ENCODE measurements at places on chromosomes 2 and 18. TPM values are rescaled to one million over a fixed set of nuclear protein-coding genes. Genes with fewer than 3 reads are reported as not detected.

HMSD gene
- total RNA-seq, result under 0.01 TPM

MMADHC gene
- 187 TPM for total RNA-seq

TMEM178A gene
- total RNA-seq, result 0.29 TPM

EGR4 gene
- not detected for total RNA-seq

C1GALT1C1L gene
- 1.2 TPM for total RNA-seq

LINC00305 gene
- total RNA-seq, result not detected

PAX3 gene
- total RNA-seq, result under 0.01 TPM

MBOAT2 gene
- total RNA-seq, result 56.6 TPM

KRTCAP3 gene
- under 0.01 TPM for total RNA-seq

SH3RF3 gene
- 14.8 TPM for total RNA-seq

TANC1 gene
- total RNA-seq, result 34.7 TPM

- no peak for DNase-seq
- no peak overlapping the region for H3K4me3 ChIP-seq
- H3K4me1 ChIP-seq, result no peaks in the 10 kb centered on the region
- H3K27me3 ChIP-seq, result no peaks in the 10 kb centered on the region
Measured at GRCh38 chr2:236089271-236090026, 78.7 kb downstream of the GBX2 start.

DNA sequence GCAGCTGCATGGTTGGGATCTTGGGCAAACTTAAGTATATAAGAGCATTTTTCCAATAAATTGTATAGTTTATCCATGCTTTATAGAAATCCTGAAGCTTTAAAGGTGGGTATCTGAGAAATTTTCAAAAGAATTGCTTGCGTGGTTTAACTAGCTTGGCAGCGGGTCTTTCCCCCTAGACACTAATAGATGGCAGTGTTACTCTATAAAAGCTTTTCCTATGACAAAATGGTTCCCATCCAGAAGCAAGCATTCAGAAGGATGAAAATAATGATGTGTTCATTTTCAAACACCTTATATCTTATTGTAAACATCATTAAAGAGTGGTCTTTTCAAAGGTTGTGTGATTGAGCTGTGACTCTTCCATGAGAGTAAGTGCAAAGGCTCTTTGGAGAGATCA, 45.9 kb downstream of the KDM3A start:
- no peaks in the 10 kb centered on the region for H3K27me3 ChIP-seq
- no peak overlapping the region for H3K27ac ChIP-seq
- H3K36me3 ChIP-seq, result peaks cover 80% of the 10 kb centered on the region
- DNase-seq, result no peak
- H3K4me1 ChIP-seq, result no peaks in the 10 kb centered on the region

- no peak for DNase-seq
- no peaks in the 10 kb centered on the region for H3K4me1 ChIP-seq
- no peak overlapping the region for H3K4me3 ChIP-seq
- no peaks in the 10 kb centered on the region for H3K27me3 ChIP-seq
Measured at GRCh38 chr2:185284696-185285095, 453.9 kb upstream of the FSIP2 start.

GRCh38 chr18:64714086-64714485, 565.2 kb upstream of the LINC00305 start:
- no peak for DNase-seq
- H3K4me3 ChIP-seq, result no peak overlapping the region
- H3K4me1 ChIP-seq, result no peaks in the 10 kb centered on the region
- no peaks in the 10 kb centered on the region for H3K36me3 ChIP-seq

DNA sequence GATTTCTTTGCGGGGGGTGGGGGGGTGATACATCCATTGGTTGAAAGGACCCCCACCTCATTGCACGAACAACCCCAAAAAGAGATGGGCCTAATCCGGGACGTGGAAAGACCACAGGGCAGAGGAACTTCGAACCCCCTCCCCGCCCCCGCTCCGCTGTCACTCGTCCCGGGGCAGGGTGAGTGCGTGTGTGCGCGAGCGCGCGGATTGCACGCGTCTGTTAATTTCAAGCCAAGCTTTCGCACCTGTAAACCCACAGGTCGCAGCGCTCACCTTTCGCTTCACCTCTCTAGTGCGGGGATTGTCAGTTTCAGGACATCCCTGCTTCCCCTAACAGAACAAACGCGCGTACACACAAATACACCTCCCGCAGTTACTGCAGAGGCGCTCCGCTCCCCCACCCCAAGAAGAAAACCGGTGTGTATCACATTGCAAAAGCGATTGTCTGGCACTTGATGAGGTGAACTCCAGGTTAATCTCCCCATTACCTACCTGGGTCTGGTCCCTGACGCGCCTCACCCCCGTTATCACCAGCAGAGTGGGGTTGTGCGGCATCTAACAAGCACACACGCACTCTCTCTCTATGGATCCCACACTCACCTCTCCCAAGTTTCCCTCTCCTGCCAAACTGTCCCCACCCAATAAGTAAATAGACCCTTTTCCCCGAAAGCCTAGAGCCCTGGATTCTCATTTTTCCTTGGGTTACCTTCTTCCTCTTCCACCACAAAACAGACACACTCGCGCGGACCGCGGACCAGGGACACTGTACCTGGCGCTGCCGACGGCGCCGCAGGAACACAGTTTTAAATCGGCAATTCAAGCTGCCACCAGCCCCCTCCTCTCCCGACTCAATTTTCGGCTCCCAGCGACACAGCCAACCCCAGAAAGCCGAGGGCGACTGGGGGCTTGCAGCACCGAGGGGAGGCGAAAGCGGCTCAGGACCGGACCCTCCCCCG, 1.0 kb downstream of the CYP26B1 start:
- H3K27ac ChIP-seq, result no peak overlapping the region
- peaks cover 15% of the 10 kb centered on the region for H3K4me1 ChIP-seq
- no peak overlapping the region for H3K4me3 ChIP-seq
- H3K36me3 ChIP-seq, result no peaks in the 10 kb centered on the region

DNA sequence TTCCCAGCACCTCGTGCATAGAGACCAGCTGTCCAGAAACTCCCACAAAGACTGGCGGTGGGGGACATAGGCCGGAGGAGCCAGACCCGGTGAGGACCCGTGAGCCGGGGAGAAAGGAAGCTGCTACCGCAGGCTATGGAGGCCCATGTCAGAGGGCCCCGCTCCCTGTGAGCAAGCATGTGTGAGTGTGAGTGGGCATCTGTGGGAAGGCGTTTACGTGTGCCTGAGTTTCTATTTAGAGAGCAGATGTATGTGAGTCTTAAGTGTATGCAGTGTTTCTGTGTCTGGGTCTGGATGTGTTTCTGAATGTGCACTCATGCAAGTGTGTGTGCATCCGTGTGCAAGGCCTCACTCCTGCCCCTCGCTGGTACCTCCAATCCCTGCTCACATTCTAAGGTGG, 187.8 kb upstream of the RAB6C start:
- no peaks in the 10 kb centered on the region for H3K27me3 ChIP-seq
- H3K27ac ChIP-seq, result no peak overlapping the region
- DNase-seq, result no peak
- H3K36me3 ChIP-seq, result no peaks in the 10 kb centered on the region
- H3K4me3 ChIP-seq, result no peak overlapping the region

GRCh38 chr2:195820867-195821565, 164.0 kb downstream of the SLC39A10 start:
- H3K36me3 ChIP-seq, result no peaks in the 10 kb centered on the region
- no peak overlapping the region for H3K4me3 ChIP-seq
- peaks cover 40% of the 10 kb centered on the region for H3K4me1 ChIP-seq

DNA sequence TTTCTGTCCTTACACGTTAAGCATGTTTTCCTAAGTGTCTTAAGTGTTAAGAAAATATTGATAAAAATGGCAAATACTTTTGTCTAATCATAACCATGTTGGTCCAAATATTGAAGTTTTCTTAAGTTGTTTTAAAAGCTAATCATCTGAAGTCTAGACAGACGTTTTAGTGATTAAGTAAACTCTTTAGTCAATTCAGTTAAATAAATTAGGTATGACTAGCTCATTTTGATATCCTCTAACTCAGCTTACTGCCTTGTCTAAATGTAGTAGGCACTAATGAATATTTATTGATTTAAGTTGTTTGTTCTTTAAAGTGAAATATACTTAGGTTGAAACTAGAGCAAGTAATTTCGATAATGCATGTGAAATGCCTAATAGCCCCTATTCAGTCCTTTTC, 471.8 kb upstream of the CHST9 start:
- H3K27ac ChIP-seq, result no peak overlapping the region
- H3K4me1 ChIP-seq, result peaks cover 6% of the 10 kb centered on the region
- H3K27me3 ChIP-seq, result peaks cover 3% of the 10 kb centered on the region
- no peaks in the 10 kb centered on the region for H3K36me3 ChIP-seq
- no peak overlapping the region for H3K4me3 ChIP-seq

DNA sequence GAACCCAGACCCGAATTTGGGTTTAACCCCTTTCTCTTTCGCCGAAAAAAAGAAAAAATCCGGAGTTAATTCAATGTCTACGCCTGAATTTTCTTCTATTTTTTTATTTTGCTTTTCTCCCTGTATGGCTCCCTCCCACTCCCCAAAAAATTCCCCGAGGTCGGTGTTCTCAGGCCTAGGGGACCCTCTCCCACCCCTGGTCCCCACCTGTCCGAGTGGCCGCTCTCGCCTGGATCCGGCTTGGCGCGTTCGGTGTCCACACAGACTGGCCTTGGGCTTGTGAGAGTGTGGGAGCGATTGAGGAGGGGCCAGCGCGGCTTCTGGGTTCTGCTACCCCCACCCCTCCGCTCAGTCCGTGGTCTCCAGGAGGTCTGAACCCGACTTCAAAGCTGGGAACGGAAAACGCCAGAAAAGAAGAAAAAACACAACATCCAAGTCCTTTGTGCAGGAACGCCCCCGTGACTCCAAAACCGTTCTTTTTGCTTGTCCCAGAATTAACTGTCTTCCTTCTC, 5.7 kb upstream of the EN1 start:
- H3K27me3 ChIP-seq, result peaks cover 98% of the 10 kb centered on the region
- no peak overlapping the region for H3K4me3 ChIP-seq
- peak; percentile 49 for DNase-seq
- peaks cover 7% of the 10 kb centered on the region for H3K4me1 ChIP-seq
- no peaks in the 10 kb centered on the region for H3K36me3 ChIP-seq
- H3K27ac ChIP-seq, result no peak overlapping the region

DNA sequence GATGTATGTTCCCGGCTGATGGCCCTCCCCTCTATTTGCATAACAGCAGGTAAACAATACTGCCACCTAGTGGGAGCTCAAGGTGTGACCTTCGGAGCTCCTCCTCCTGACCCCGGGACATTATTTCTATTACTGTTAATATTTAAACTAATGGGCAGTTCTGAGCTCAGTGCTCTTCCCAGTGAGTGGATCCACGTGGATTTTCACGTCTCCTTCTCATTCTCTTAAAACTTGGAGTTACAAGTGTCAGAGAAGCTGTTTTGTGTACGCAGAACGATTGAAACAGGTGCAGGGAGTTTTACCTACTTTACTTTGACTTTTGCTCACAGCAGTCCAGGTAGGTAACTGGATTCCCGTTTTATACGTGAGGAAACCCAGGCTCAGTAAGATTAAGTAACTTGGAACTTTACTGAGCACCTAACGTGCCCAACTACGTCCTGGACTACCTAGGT, 127.3 kb downstream of the PRKCE start:
- H3K36me3 ChIP-seq, result no peaks in the 10 kb centered on the region
- no peak overlapping the region for H3K4me3 ChIP-seq
- DNase-seq, result peak; percentile 90
- H3K27me3 ChIP-seq, result no peaks in the 10 kb centered on the region
- no peak overlapping the region for H3K27ac ChIP-seq

DNA sequence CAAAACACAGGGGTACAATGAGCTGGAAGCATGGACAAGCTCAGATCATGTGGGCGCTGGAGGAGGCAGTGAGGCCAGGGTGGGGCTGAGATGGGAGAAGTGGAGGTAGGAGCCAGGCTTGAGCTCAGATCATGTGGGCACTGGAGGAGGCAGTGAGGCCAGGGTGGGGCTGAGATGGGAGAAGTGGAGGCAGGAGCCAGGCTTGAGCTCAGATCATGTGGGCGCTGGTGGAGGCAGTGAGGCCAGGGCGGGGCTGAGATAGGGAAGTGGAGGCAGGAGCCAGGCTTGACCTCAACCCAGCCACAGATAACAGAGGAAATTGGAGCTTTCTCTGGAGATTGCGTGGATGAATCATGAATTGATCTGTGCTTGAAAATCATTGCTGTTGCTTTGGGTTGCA, 48.3 kb upstream of the TMEM18 start:
- H3K27ac ChIP-seq, result no peak overlapping the region
- H3K4me1 ChIP-seq, result no peaks in the 10 kb centered on the region
- no peak for DNase-seq
- no peaks in the 10 kb centered on the region for H3K36me3 ChIP-seq

- no peaks in the 10 kb centered on the region for H3K27me3 ChIP-seq
- no peak for DNase-seq
Measured at GRCh38 chr18:8658858-8659485, 46.4 kb upstream of the MTCL1 start.

- DNase-seq, result no peak
- no peaks in the 10 kb centered on the region for H3K36me3 ChIP-seq
- no peak overlapping the region for H3K27ac ChIP-seq
- H3K27me3 ChIP-seq, result no peaks in the 10 kb centered on the region
Measured at GRCh38 chr2:42217307-42217706, 48.2 kb downstream of the EML4 start.

DNA sequence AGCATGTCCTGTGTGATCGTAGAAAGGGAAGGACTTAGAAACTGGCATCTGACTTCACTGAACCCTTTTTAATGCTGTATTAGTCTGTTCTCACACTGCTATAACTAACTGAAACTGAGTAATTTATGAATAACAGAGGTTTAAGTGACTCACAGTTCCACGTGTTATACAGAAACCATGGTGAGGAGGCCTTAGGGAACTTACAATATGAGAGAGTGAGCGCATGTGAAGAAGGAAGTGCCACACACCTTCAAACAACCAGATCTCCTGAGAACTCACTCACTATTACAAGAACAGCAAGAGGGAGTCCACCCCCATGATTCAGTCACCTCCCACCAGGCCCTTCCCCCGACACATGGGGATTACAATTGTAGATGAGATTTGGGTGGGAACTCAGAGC, 811.3 kb downstream of the CPS1 start:
- no peak overlapping the region for H3K27ac ChIP-seq
- no peaks in the 10 kb centered on the region for H3K36me3 ChIP-seq
- H3K4me3 ChIP-seq, result no peak overlapping the region
- H3K27me3 ChIP-seq, result no peaks in the 10 kb centered on the region
- DNase-seq, result no peak

DNA sequence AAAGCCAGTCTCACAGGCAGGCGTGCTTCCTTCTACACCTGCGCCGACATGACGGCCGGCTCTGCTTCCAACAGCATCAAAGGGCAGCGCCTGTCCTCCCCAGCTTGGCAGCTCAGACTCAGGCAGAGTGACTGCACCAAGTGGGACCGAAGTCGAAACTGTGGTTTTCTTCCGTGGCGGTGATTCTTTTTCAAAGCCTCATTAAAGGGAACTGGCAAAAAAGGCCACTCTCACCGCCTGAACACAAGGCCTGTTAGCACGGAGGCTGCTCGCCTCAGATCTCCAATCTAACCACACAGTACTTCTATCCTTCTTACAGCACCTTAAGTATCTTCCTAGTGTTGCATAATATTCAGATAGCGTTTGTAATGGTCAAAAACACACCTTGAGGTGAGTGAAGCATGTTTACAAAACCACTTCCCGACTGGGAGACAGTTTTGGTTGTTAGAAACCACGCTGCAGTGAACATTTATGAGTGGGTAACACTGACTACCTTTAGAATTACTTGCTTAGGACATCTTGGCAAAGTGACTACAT, 236.4 kb downstream of the HDAC4 start:
- no peaks in the 10 kb centered on the region for H3K4me1 ChIP-seq
- no peak overlapping the region for H3K4me3 ChIP-seq
- peak; percentile 59 for DNase-seq

- no peaks in the 10 kb centered on the region for H3K27me3 ChIP-seq
- H3K27ac ChIP-seq, result peak overlapping the region; percentile 21
- no peak for DNase-seq
- H3K4me1 ChIP-seq, result peaks cover 7% of the 10 kb centered on the region
Measured at GRCh38 chr2:46634905-46635304, 155.5 kb downstream of the TMEM247 start.

Measured in osteoblast (primary cell).